Hematopoietic multipotent progenitor cell treated with erythropoietin and hydrocortisone succinate and interleukin-3 and kit ligand, for 8 days (in vitro differentiated cells): ENCODE measurements at places on chromosomes 1 and 21.

GRCh38 chr1:30300669-30301068 lies 422.7 kb downstream of the MATN1 start:
- DNase-seq = no peak

DNA sequence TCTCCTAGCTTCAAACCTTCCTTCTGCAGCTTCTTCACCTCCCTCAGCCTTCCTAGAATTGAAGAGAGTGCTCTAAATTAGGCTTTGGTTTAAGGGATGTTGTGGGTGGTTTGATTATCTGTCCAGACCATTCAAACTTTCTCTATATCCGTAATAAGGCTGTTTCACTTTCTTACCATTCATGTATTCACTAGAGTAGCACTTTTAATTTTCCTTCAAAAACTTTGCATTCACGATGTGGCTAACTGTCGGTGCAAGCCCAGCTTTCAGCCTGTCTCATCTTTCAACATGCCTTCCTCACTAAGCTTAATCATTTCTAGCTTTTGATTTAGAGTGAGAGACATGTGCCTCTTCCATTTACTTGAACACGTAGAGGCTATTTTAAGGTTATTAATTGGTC lies 26.2 kb upstream of the DESI2 start:
- DNase-seq = no peak

DNA sequence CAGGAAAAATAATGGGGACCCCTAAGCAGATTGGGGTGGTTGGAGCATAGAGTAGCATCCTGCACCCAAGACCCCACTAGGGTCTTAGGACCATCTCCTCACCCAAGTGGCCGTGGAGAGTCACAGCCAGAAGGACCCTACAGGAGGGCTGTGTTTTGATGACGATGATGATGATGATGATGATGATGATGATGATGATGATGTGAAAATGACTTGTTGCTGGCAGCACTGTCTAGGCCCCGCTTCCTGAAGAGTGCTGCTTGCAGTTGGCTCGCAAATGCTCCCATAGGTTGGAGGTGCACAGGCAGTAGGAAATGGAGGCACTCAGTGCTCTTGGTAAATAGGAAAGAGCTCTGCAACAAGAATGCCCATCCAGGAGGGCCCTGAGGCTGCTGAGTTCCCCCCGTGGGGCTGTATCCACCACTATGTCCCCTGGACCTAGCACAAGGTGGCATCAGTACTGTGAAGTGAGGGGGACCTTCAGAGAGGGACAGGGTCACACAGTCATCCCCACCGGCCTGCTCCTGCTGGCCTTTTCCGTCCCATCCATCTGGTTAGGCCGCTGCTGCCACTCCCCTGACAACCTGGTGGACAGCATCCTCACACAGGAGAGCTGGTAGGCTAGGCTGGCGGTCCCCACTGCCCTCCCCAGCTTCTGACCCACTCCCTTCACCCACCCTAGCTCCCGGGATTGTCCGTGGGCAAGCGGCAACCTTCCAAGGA lies 139.6 kb downstream of the FOXD2 start:
- DNase-seq = no peak

DNA sequence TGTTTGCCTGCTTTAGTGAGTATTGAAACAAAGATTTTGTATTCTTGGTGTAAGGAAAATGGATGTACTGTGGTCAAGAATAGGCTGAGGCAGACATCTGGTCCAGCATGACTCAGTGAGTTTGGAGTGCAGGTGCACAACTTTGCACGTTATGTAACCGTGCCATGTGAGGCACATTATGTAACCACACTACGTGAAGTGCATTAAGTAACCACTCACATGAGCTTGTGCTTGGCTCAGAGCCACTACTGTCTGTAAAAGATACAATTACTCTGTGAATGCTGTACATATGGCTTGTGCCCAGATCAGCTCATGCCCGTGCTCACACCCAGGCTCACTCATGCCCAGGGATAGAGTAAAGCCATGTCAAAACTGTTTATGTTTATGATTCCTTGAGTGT lies 216.8 kb downstream of the CTH start:
- peak; percentile 2 for DNase-seq

DNA sequence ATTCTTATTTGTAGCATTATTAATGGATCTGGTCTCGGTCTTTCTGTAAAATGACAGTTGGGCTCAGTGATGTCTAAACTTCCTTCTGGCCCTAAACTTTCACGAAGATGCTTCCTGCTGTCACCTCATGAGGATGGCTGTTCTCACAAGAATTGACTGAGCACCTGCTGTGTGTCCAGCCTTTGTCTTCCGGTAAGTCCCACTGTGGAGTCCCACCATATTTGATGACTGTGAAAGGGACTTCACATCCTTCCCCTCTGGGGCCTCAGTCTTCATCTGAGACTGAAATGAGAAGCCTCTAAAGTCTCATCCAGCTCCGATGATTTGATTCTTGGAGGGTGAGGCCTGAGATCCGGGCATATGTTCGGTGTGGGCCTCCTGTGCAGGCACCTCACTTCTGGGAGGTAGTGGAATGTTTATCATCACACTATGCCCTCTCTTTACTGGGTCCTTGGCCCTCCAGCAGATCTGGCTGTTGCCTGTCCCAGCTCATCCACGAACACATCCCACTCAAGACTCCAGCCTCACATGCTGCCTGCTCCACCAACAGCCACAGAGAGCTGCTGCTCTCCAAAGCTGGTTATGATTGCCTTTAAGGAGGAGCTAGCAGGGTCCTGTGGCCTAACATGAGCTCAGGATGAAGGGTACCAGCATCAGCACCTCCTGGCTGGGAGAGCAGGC lies 95.8 kb downstream of the KCNN3 start:
- DNase-seq = no peak

- no peak for DNase-seq
Measured at GRCh38 chr1:191125950-191126349, 648.3 kb upstream of the BRINP3 start.

- DNase-seq = no peak
Measured at GRCh38 chr21:45824546-45825215, 156.9 kb upstream of the COL6A1 start.

DNA sequence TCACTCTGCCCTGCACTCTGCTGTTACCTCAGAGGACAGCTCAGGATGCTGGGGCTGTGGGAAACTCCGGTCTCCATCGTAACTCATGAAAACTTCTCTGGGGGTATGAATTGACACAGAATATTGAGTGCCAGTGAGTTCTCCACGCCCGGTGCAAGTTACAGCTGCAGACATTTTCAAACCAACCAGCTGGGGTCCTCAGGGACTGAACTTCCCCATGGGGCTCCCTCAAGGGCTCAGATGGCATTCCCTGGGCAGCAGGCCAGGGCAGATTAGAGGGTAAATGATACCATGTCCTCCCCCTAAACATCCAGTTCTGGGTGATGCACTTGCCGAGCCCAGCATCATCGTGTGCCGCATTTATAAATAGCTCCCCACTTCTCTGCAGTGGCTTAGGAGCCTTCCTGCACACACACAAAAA lies 27.8 kb upstream of the CCSAP start:
- DNase-seq = no peak
